ENCODE measurements at places on chromosomes 5 and 9. TPM values are rescaled to one million over a fixed set of nuclear protein-coding genes. Genes with fewer than 3 reads are reported as not detected.

DNA sequence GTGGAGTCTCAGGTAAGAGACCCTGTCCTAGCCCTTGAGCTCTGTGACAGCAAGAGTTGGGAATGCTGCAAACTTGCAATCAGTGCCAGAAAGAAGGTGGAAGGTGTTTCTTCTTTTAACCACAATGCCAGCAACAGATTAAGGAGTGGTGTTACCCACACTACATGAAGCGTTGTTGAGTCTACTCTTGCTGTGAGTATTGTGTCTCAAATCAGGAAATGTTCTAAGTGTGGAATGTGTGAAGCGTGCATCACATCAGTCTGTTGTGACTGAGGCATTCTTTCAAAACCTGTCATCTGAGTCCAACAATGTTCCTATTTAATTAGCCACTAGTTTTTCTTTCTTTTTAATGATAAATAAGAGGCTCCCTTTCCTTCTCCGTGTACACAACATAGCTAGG, 2.9 kb upstream of the LURAP1L start:
- no peak for DNase-seq

Gene MLANA
- total RNA-seq: not detected

Gene TMEM174
- total RNA-seq: not detected

DNA sequence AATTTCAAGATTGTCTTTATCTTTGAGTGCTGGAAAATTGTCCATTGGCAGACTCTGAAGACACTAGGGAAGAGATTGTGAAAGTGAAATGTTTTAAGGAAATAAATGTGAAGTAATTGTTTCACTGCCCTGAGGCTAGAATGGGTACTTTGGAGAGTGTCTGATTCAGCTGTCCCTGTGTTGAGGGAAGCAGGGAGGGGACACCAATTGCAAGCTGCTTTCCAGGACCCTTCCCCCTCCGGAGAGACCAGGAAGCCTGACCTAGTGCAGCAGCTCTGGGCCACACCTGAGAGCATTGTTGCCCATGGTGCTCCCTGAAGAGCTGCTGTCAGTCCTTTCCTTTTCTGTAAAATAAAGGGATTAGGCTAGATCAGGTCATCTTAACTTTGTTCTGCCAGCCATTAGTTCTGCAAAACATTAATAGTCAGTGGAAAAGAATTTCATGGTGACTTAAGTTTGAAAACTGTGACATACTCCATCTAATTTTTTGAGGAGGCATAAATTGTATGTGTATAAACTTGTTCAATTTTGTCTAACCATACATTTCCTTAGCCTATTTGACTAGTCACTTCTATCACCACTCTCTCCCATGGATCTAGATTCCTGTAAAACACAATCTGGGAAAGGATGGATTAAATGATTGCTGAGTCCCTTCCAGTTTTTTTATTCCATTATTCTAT, 18.8 kb downstream of the MAP1B start:
- DNase-seq: no peak

DNA sequence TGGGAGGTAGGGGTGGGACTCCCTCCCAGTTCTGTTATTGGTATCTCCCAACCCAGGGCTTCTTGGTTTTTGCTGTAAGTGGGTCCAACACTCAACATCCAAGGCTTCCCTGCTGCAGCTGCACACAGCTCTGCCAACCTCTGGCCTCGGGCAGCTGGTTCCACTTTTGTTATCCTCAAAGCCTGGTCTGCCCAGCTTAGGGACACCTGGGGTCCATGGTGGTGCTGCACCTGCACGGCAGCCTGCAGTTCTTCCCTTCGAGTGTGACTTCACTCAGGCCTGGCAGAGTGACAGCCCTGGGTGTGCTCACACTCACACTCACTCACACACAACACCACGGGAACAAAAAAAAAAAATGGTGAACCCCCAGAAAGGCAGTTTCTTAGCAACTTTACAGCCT, 15.3 kb upstream of the SAP30L start:
- no peak for DNase-seq

Gene C5orf34
- 2.3 TPM for total RNA-seq

GRCh38 chr9:137050570-137050969, 3.3 kb downstream of the ENTPD2 start:
- DNase-seq: no peak
